ENCODE measurements at places on chromosomes 4 and X. TPM values are rescaled to one million over a fixed set of nuclear protein-coding genes. Genes with fewer than 3 reads are reported as not detected.

- peaks cover 2% of the 10 kb centered on the region for H3K27me3 ChIP-seq
- no peak overlapping the region for H3K27ac ChIP-seq
- no peaks in the 10 kb centered on the region for H3K4me1 ChIP-seq
- no peaks in the 10 kb centered on the region for H3K36me3 ChIP-seq
Observed at GRCh38 chr4:171650543-171650942, 162.7 kb upstream of the GALNTL6 start.

GRCh38 chrX:129780441-129781105 lies 824 bp downstream of the SASH3 start:
- H3K4me3 ChIP-seq, result peak overlapping the region; percentile 89
- peak overlapping the region; percentile 94 for H3K27ac ChIP-seq
- peaks cover 40% of the 10 kb centered on the region for H3K4me1 ChIP-seq
- no peaks in the 10 kb centered on the region for H3K27me3 ChIP-seq
- H3K36me3 ChIP-seq, result peaks cover 43% of the 10 kb centered on the region

DNA sequence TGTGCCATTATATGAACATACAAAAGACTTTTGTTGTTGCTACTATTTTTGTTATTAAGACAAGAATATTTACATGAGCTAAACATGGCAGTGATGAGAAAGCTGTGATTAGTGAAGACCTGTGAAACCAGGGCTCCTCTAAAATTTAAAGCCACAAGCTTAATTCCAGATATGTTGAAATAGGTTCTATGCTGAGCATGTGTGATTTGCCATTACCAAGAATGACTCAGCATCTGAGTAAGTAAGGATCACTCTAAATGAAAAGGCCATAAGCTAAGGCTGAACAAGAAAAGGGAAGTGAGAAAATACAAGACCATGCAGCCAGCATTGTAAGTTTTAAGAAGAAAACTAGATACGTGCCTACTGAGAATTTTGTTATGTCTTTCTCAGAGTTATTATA lies 75.9 kb upstream of the CAMK2D start:
- H3K36me3 ChIP-seq, result no peaks in the 10 kb centered on the region
- no peak for DNase-seq
- no peak overlapping the region for H3K4me3 ChIP-seq
- H3K4me1 ChIP-seq, result no peaks in the 10 kb centered on the region

- DNase-seq, result no peak
- peak overlapping the region; percentile 5 for H3K27ac ChIP-seq
- no peak overlapping the region for H3K4me3 ChIP-seq
- H3K27me3 ChIP-seq, result no peaks in the 10 kb centered on the region
Observed at GRCh38 chr4:36333303-36333877, 52.0 kb downstream of the DTHD1 start.

- no peak overlapping the region for H3K4me3 ChIP-seq
- no peaks in the 10 kb centered on the region for H3K4me1 ChIP-seq
- peaks cover 25% of the 10 kb centered on the region for H3K27me3 ChIP-seq
- no peaks in the 10 kb centered on the region for H3K36me3 ChIP-seq
- H3K27ac ChIP-seq, result no peak overlapping the region
Observed at GRCh38 chr4:154506253-154506652, 14.7 kb upstream of the DCHS2 start.

DNA sequence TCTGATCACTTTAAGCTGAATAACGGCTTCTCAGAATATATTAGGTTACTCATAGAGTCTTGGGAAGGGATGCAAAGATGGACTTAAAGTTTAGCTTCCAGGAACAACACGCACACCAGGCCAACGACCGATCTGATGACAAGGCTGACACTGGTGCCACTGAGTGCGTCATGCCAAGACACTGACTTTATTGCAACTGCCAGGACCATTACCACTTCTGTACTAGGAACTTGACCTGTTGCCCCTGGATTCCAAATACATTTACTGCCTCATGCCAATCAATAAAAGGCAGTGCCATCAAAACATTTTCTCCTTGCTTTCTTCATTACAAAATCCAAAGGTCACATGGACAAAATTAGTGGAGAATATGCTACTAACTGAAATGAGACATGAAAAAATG lies 505.9 kb upstream of the CTSO start:
- no peak overlapping the region for H3K27ac ChIP-seq
- H3K27me3 ChIP-seq, result no peaks in the 10 kb centered on the region
- DNase-seq, result no peak
- H3K4me3 ChIP-seq, result no peak overlapping the region

The ARSJ gene
- 0.23 TPM for total RNA-seq

The GATA1 gene
- total RNA-seq, result not detected
